ENCODE measurements at places on chromosomes 6 and 20.
A peak's percentile ranks its signal among the peaks of the same experiment; 100 is the strongest.

DNA sequence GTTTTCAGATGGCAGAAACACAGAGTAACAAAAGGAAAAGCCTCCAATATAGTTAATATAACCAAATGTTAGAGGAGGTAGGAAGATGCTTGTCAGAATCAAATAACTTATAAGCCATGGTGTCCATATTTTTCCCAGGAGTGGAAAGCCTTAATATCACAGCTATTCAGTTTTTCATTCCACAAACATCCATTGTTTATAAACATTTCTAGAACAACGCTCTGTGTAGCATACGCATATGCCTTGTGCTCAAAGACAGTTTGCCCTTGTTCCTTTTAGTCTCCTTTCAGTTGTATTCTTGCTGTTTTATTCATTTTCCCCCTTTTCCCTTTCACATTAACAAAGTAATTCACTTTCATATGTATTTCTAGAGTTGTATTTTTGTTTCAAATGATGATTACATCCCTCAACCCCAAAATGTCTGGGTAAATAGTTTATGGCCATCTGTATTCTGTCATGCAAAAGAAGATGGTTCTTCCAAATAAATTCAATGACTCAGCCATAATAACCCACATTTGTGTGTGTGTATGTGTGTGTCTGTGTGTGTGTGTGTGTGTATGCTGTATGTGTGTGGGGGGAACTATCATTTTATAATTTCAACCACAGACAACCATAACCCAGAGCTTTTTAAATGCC lies 455.7 kb upstream of the SOX4 start:
- no peak for DNase-seq

GRCh38 chr20:3545401-3545925 lies 74.6 kb downstream of the ATRN start:
- no peak for DNase-seq

GRCh38 chr20:34872622-34873224 lies at the start of gene GGT7:
GGT7 (minus strand) TSS chr20:34872856; CDS start chr20:34872815, 41 bp downstream.
- DNase-seq, result peak; percentile 79

- DNase-seq, result no peak
These were observed 131.6 kb downstream of the KIF16B start for GRCh38 chr20:16441546-16442164.
